ENCODE measurements at places on chromosomes 16 and 17.

DNA sequence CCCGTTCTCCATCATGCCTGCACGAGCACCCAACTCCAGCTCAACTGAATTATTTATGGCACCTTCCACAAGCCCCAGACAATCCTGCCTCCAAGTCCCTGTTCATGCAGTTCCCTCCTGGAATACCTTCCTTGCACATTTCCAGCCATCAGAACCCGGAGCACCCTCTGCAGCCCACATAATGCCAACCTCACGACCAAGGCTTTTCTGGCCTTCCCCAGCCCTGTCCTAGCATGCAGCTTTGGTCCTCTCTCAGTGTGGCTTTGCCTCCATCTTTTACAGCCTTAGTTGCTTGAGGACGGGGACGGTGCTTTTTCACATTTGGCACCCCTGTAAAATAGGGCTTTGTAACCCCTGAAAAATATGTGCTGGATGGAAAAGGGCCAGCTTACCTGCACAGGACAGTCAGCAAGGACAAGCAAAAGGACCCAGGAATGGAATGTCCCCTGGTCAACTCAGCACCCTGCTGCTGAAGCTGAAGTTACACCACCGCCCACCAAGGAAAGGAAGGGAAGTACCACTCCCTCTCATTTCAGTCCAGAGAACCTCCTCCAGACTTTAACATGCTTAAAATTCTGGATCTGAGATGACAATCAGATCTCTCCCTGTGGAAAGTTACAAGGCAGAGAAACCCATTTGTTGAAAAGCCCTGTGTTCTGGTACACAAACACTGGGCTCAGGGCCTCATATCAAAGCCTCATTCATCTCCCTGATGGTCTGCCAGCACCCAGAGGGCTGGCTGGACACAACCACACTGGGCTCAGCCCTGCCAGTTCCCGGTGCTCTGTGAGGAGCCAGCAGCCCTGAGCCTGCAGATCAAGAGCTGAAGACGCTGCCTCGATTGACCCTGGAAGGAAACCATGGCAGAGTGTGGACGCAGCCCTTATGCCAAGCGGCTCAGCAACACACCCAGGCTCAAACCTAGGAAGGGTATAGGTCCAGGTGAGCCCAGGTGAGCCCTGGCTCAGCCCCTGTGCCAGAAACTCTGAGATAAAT, 2.9 kb downstream of the SLC39A11 start:
- H3K36me3 ChIP-seq: peaks cover 26% of the 10 kb centered on the region
- H3K27me3 ChIP-seq: no peaks in the 10 kb centered on the region
- peaks cover 12% of the 10 kb centered on the region for H3K4me1 ChIP-seq
- no peak overlapping the region for H3K4me3 ChIP-seq
- H3K27ac ChIP-seq: no peak overlapping the region
- DNase-seq: no peak

DNA sequence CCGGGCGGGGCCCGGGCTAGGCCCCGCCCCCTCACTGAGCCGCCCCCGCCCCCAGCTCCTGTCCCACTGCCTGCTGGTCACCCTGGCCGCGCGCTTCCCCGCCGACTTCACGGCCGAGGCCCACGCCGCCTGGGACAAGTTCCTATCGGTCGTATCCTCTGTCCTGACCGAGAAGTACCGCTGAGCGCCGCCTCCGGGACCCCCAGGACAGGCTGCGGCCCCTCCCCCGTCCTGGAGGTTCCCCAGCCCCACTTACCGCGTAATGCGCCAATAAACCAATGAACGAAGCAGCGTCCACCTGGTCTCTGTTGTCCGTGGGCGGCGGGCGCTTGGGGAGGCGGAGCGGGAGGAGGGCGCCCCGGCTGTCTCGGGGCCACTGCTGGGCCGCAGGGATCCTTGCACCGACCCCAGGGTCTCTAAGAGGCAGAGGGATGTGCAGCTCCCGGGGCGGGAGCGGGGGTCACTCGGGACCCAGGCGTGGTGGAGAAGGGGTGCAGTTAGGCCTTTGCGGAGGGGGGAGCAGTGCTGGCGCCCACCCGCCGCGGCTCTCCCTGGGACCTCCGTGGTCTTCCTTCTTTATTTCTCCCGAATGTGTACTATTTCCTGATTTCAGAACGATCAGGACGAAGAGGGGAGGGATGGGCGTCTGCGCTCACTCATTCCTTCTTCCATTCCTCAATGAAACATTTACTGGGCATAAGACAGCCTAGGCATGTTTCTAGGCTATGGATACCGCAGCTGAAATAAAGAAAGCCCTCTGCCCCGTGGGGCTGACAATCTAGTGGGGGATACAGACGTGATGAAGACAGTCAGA, 2.0 kb downstream of the HBZ start:
- no peak overlapping the region for H3K27ac ChIP-seq
- H3K27me3 ChIP-seq: peaks cover 34% of the 10 kb centered on the region
- DNase-seq: no peak
- H3K4me1 ChIP-seq: peaks cover 9% of the 10 kb centered on the region
- peak overlapping the region; percentile 50 for H3K4me3 ChIP-seq
- no peaks in the 10 kb centered on the region for H3K36me3 ChIP-seq

DNA sequence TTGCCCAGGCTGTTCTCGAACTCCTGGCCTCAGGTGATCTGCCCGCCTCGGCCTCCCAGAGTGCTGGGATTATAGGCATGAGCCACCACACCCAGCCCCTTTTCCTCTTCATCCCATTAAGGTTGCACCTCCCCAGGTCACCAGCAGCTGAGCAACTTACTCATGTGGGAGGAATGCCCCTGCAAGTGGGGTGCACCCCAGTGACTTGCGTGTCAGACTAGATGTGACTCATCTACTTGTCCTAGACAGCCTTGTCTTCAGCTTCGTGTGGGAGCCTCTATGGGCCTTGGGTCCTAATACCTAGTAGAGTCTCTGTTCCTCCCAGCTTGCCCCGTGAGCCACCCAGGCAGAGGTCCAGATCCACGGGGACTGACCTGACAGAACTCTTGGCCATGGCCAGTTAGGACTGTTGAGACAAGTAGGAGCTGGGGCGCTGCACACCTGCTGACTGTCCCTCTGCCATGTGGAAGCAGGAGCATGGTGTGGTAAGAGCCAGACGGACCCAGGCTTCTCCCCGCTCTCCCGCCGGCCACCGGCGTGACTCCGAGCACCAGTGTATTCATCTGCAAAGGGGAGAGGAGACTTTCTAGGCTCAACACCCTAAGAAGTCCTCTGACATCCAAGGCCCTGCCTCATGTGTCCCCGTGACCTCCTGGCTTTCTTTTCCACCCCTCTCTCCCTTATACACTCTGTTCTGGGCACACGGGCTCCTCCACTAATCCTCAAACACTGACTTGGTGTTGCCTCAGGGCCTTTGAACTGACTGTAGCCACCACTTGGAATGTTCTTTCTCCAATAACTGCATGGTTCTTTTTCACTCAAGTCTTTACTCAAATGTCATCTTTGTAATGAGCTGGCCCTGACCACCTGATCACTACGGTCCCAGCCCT, 11.6 kb upstream of the CBX4 start:
- no peak for DNase-seq
- peaks cover 15% of the 10 kb centered on the region for H3K27me3 ChIP-seq
- H3K36me3 ChIP-seq: no peaks in the 10 kb centered on the region

DNA sequence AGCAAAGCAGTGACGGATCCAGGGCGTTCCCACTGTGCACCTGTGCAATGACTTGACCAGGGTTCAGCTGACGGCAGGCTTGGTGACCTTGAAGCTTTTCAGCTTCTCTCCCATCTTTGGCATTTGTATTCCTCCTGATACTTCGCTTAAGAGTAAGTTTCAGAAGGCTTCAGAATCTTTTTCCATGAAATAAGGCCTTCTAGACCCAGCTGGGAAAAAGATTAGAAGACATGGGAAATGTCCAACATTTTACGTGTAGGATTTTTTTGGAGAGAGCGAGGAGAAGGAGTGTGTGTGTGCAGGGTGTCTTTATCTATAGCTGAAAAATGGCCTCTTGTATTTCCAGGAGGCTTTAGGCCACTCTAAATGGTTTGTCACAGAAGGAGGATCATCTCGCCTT, 104.1 kb downstream of the BANP start:
- H3K27ac ChIP-seq: no peak overlapping the region
- H3K4me1 ChIP-seq: no peaks in the 10 kb centered on the region
- H3K27me3 ChIP-seq: no peaks in the 10 kb centered on the region
- H3K36me3 ChIP-seq: peaks cover 6% of the 10 kb centered on the region
- no peak overlapping the region for H3K4me3 ChIP-seq

DNA sequence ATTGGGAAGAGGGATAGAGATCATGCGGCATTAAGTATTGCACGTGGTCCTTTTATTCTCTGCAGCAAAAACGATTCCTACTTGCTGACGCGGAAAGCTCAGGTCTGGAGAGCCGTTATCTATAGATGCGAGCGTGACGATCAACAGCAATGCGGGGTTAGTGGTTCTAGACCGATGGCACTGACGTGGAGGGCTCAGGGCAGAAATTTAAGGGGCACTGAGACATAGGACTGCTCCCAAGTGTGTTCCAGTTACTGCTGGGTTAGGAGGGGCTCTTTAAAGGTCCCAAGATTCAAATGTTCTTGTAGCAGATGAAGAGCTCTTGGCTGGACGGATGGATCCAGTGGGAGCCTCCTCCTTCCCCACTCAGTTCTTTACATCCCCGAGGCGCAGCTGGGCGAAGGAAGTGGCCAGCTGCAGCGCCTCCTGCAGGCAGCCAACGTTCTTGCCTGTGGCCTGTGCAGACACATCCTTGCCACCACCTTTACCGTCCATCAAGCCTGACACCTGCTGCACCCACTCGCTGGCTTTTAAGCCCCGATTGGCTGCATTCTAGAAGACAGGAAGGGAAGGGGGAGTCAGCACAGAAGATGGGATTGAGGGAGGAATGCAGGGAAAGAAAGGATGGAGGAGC, 732 bp upstream of the EXOSC6 start:
- peaks cover 58% of the 10 kb centered on the region for H3K36me3 ChIP-seq
- peak overlapping the region; percentile 96 for H3K27ac ChIP-seq
- H3K4me3 ChIP-seq: peak overlapping the region; percentile 87

- peaks cover 4% of the 10 kb centered on the region for H3K27me3 ChIP-seq
- H3K27ac ChIP-seq: no peak overlapping the region
These were observed 29.3 kb downstream of the GNGT2 start for GRCh38 chr17:49180998-49181635.

DNA sequence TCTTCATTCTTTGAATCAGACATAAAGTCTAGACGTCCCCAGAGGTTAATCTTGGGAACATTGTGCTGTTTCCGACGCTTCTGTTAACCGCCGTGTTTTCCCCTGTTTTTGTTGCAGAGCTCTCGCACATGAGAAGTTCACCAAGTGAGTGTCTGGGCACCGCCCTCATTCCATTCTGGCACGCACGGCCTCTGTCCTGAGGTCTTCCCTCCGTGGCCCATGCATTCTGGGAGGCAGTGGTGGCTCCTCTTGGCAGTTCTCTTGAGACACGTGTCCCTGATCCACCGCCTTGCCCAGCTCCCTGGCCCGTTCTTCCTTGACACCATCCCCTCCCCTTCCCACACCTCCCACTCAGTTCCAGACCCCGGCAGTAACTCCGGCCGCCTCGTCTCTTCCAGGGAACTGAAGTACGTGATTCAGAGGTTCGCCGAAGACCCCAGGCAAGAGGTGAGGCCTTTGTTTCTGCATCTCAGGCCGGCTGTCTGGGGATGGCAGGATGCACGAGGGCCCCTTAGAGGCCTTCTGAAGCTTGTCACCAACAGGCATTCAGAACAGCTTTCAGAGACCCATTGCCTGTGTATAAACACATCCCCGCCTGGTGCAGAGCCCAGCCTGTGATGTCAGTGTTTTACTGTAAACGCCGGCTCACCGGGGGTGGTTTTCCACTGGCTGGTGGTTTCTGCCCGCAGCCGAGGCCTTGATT, 85.9 kb upstream of the PLCG2 start:
- no peaks in the 10 kb centered on the region for H3K27me3 ChIP-seq
- no peak overlapping the region for H3K4me3 ChIP-seq
- peaks cover 41% of the 10 kb centered on the region for H3K36me3 ChIP-seq
- peaks cover 11% of the 10 kb centered on the region for H3K4me1 ChIP-seq

GRCh38 chr17:55743103-55743679, 7.7 kb upstream of the PCTP start:
- H3K4me1 ChIP-seq: no peaks in the 10 kb centered on the region
- H3K36me3 ChIP-seq: no peaks in the 10 kb centered on the region
- DNase-seq: no peak
- no peak overlapping the region for H3K4me3 ChIP-seq
- peaks cover 32% of the 10 kb centered on the region for H3K27me3 ChIP-seq

DNA sequence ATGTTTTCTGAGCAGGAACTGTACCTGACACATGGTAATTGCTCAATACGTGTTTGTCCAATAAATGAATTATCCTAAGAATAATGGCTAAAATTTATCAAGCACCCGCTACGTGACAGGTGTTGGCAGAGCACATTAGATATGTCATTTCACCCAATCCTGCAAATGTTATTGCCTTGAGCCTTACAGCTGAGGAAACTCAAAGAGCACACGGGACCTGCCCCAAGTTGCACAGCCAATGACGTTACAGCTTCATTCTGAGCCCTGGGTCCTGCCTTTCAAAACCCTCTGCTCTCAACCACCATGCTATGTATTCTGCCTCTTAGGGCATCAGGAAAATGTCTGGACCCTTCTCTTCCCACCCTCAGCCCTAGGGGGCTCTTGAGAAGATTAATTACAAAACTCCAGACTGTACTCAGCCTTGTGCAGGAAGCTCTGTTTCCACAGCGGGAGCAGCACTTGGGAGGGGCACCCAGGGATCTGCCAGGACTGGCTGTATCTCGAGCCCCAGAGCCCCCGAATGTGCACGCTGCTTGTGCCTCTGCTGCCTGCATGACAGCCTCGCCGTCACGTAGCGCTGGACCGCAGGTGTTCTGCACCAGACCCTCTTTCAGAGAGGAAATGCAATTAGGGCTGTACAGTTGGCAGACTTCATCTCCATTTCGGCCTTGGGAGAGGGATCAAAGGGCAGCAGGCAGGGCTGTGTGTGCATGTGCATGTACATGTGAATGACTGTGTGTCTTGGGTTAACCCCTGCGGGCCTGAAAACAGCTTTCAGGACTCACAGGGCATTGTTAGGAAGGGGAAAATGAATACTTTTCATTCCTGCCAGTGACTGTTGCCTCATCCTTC, 71.6 kb downstream of the GPR139 start:
- DNase-seq: no peak
- H3K27me3 ChIP-seq: no peaks in the 10 kb centered on the region
- no peaks in the 10 kb centered on the region for H3K36me3 ChIP-seq

All from activated CD8-positive, alpha-beta T cell treated with anti-CD3 and anti-CD28 coated beads, Interleukin-2, amount 10 ng/mL, durations not matched to agents 7 days and 5 days (primary cell).